ENCODE measurements at places on chromosomes 13 and 19. TPM values are rescaled to one million over a fixed set of nuclear protein-coding genes. Genes with fewer than 3 reads are reported as not detected.

GIPR gene
- total RNA-seq, result not detected

DLL3 gene
- not detected for total RNA-seq

DNA sequence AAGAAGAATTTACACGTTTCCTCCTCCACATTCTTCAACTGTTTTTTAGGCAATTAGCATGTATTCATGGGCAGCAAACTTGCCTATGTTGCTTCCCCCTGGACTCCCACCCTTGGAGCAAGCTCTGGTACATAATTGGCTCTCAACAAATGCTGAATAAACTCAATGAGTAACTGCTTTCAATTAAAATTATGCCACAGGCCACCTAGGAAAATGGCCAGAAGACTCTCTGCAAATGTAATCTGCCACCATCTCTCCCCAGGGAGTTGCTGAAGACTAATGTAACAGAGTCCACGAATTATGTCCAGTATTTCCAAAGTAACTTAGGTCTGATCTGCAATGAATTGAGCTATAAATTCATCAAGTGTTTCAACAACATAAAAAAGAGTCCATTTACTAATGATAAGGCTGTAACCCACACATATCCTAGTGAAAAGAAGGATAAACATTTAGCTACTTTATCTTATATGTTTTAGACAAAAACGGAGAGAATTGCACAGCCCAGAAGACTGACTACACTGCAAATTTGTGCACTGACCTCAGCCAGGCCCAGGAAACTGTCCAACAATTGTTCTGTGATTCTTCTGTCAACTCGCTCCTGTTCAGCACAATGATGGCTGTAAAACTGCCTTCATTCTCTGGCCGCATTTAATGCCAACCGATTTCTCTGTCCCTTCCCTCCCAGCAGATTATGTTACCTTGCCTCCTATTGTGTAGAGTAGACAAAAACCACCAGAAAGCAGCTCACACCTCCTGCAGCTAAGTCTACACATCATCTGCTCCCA is 808.6 kb upstream of the ARGLU1 start:
- no peaks in the 10 kb centered on the region for H3K4me1 ChIP-seq
- no peak for DNase-seq
- no peaks in the 10 kb centered on the region for H3K27me3 ChIP-seq
- no peak overlapping the region for H3K27ac ChIP-seq
- H3K36me3 ChIP-seq, result no peaks in the 10 kb centered on the region

DNA sequence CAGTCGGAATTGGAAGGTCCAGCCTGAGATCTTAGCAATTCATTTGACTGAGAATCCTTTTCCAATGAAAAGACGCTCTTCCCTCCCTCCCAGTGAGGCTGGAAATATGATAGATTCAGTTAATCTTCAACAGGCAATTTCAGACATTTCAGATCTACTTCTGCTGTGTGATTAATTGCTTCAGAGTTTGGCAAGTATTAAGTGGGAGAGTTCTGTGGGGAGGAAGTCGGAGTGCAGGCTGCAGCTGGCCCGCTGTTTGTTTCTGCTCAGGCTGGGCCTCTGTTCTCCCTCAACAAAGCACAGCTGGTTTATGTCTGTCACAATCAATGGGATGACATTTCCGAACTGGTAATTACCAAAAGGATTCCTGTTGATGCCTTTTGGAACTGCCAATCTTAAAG is 178.2 kb downstream of the NDFIP2 start:
- H3K4me1 ChIP-seq, result no peaks in the 10 kb centered on the region
- H3K27ac ChIP-seq, result no peak overlapping the region
- no peaks in the 10 kb centered on the region for H3K27me3 ChIP-seq
- H3K4me3 ChIP-seq, result no peak overlapping the region

DNA sequence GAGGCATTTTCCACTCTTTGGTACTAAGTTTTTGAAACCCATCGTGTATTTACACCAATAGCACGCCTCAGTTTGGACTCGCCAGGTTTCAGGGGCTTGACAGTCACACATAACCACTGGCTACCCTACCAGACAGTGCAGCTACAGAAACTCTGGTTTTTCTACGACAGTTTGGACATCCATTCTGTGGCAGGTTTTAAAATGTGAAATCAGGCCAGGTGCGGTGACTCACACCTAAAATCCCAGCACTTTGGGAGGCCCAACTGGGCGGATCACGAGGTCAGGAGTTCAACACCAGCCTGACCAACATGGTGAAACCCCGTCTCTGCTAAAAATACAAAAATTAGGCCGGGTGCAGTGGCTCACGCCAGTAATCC is 13.2 kb downstream of the KDELR1 start:
- H3K36me3 ChIP-seq, result peaks cover 32% of the 10 kb centered on the region
- H3K27ac ChIP-seq, result no peak overlapping the region
- no peak for DNase-seq
- no peaks in the 10 kb centered on the region for H3K4me1 ChIP-seq
- no peak overlapping the region for H3K4me3 ChIP-seq
- H3K27me3 ChIP-seq, result no peaks in the 10 kb centered on the region

GRCh38 chr19:51693260-51693659 is at the start of gene SPACA6:
Gene SPACA6 (plus strand): TSS chr19:51693330. CDS start chr19:51693527, 197 bp downstream.
- no peak for DNase-seq
- peak within 1 kb of the TSS; percentile 73 for H3K4me3 ChIP-seq
- no peaks in the 10 kb centered on the region for H3K27me3 ChIP-seq
- peak within 1 kb of the TSS; percentile 98 for H3K27ac ChIP-seq

DNA sequence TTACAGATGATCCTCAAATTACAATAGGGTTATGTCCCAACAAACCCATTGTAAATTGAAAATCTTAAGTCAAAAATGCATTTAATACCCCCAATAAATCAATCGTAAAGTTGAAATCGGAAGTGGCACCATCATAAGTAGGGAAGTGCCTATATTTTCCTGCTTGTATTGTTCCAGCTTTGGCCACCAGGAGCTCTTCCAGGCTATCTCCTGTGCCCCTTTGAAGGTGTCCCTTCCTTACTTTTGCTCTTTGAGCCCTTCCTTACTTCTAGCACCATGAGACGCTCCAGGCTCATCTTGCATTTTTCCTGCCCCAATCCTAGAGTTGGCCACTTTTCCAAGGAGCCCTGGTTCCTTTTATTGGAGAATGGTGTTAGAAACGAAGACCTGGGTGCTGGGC is 163.0 kb upstream of the TSC22D1 start:
- no peak overlapping the region for H3K4me3 ChIP-seq
- no peak for DNase-seq
- no peaks in the 10 kb centered on the region for H3K27me3 ChIP-seq
- no peak overlapping the region for H3K27ac ChIP-seq
- H3K36me3 ChIP-seq, result no peaks in the 10 kb centered on the region

- H3K4me1 ChIP-seq, result no peaks in the 10 kb centered on the region
- H3K36me3 ChIP-seq, result no peaks in the 10 kb centered on the region
- H3K27ac ChIP-seq, result no peak overlapping the region
- DNase-seq, result peak; percentile 12
- H3K27me3 ChIP-seq, result no peaks in the 10 kb centered on the region
- H3K4me3 ChIP-seq, result no peak overlapping the region
These were observed 103.4 kb upstream of the POSTN start for GRCh38 chr13:37701972-37702371.

DNA sequence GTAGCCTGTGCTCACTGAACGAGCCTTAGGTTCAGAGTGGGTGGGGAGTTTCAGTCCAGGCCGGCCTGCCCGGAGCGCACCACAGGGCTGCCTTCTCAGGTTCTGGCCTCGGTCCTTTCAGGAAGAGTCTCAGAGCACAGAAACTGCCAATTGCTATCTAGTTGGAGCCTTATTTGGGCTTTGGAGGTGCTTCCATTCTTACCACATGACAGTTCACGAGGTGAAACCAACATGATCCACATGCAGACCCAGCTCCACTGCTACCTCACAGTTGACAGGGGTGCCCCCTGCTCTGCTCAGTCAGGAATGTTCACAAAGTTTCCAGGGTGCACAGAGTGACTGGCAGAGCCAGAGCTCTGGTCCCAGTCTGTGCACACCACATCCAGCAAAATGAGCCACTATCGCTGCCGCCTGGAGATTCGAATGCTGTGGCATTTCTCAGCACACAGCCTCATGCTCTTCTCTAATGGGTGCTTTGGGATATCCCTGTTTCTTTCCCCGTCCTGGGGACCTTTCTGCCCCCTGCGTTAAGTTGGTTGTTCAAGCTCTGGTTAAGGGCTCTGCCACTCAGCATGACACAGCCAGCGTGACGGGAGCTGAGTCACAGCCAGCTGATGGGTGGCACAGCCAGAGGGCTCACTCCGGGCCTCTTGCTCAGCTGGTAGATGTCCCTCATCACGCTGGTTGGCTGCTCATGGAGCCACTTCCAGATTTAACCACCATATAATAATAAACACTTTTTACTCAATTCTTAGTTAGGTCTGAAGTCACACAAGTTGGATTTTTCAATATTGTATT is 7.5 kb upstream of the SACS start:
- H3K36me3 ChIP-seq, result no peaks in the 10 kb centered on the region
- DNase-seq, result no peak
- no peaks in the 10 kb centered on the region for H3K27me3 ChIP-seq

- DNase-seq, result no peak
- H3K36me3 ChIP-seq, result no peaks in the 10 kb centered on the region
- H3K4me1 ChIP-seq, result no peaks in the 10 kb centered on the region
- H3K4me3 ChIP-seq, result no peak overlapping the region
These were observed 38.6 kb downstream of the SCEL start for GRCh38 chr13:77574096-77574495.

DNA sequence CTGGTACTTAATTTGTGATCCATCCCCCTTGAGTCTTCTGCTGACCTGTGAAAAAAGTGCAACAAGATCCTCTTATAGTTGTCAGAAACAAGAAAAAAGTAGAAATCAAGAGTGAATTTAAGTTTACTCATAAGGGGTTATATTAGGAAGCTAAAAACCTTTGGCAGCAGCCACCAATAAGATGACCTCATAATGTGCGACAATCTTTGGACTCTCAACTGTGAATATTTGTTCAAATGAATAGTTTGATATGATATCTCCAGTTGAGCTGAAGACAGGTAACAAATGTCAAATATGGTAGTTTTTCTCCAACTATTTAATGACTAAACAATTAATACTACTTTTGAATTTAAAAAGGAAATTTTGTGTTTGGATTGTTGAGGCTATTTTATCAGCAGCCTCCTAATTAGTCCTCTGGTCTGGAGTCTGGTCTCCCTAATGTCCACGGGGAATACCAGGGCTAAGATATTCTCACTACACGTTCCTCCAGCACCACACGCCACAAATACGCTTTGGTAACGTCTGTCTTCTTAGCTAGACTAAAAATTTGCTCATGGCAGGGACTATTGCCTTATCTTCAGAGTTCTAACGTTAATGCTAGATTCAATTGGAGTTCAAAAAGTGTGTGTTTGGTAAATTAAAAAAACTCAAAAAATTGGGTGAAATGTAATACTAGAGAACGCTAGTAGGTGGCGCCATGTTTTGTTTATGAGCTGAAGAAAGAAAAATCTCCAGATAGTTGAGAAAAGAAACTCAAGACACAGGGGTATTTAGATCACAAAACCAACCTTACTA is 51.0 kb upstream of the PDX1 start:
- no peak overlapping the region for H3K27ac ChIP-seq
- no peak overlapping the region for H3K4me3 ChIP-seq
- H3K36me3 ChIP-seq, result no peaks in the 10 kb centered on the region
